ENCODE measurements at places on chromosomes 7 and 10.

- no peak for DNase-seq
These were observed 18.7 kb downstream of the LDB3 start for GRCh38 chr10:86686972-86687371.

DNA sequence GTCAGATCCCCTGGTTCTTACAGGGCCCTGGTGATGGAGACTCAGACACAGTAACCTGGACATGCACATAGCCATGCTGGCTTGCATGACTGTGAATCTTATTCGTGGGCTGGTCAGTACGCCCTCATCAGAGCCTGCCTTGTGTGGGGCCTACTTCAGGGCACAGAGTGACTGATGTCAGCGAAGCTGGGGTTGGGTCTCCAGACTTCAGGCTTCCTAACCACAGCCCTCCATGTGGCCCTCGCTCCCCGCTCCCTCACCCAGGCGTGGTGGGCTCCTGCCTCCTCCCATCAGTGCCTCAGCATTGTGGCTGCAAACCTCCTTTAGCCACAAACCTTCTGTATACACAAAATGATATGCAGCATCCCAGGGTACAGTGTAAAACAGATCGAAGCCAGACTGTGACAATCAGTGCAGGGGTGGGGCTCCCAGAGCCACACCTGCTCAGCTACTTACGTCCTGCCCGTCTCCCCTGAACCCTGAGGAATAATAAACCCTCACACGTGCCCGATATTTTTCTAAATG, 7.1 kb upstream of the C10orf105 start:
- no peak for DNase-seq

DNA sequence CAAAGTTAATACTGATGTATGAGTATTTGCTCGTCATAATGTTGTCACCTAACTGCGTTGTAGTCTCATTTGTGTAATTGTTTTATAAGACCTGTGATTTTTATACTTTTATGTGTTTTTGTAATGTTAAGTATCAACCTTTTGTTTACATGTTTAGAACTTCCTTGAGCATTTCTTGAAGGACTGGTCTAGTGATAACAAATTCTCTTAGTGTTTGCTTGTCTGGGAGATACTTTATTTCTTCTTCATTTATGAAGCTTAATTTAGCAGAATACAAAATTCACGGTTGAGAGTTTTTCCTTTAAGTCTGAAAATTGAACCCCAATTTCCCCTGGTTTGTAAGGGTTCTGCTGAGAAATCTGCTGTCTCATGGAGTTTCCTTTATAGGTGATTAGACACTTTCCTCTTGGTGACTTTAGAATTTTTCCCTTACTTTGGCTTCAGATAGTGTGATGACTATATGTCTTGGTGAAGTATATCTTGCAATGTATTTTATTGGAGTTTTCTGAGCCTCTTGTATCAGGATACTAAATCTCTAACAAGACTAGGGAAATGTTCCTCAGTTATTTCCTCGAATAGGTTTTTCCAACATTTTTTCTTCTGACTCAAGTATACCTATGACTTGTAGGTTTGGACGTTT, 154.9 kb downstream of the WDR11 start:
- no peak for DNase-seq

- DNase-seq = no peak
These were observed 394.9 kb upstream of the DPP6 start for GRCh38 chr7:153657182-153657800.

DNA sequence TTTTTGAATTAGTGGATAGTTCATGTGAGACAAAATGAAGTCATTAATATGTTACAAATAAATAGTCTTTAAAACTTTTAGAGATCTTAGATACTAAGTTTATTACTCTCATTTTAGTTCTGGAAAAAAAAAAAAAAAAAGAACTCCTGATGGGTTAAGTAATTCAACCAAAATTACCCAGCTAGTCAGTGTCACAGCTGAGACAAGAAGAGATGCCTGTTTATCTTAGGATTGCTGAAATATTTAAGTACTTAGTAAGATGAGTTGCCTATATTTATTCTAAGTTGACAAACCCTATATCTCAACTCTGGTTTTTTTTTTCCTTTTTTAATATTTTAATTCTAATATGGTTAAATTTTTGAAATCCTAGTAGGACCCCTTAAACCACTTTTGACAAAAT, 781.0 kb upstream of the LRRN3 start:
- no peak for DNase-seq

- no peak for DNase-seq
These were observed 46.6 kb downstream of the WDR37 start for GRCh38 chr10:1102831-1103230.

DNA sequence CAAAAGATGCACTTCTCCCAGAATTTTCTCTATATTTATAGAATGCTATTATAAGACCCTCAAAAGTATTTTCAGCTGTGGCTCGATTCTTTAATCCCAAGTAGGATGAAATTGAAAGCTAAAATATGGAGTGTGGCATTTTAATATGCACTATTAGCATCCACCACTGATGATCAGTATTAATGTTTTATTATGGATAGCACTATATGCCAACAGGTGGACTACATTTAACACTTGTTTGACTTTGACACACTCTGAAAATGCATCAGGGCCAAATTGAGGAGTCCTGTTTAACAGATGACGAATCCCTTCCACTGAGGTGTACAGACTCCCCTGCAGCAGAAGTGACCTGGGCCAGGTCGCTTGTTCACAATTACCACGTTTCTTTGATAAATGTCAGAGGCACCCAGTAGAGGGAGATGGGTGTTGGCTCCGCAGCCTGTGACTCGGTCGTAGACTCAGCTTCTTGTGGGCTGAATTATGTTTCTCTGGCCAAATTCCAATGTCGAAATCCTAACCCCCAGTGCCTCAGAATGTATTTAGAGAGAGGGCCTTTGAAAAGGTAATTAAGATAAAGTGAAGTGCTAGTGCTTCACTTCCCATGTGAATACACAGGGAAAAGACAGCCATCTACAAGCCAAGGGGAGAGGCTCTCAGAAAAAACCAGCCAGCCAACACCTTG, 48.1 kb downstream of the WIPF3 start:
- DNase-seq = no peak

- DNase-seq = no peak
These were observed 6.7 kb downstream of the SLC37A3 start for GRCh38 chr7:140391634-140392033.

Data from HuH-7.5 (cell line).